ENCODE measurements at places on chromosomes 2 and 18.

- DNase-seq, result no peak
These were observed 101.9 kb downstream of the CDH20 start for GRCh38 chr18:61435064-61435652.

DNA sequence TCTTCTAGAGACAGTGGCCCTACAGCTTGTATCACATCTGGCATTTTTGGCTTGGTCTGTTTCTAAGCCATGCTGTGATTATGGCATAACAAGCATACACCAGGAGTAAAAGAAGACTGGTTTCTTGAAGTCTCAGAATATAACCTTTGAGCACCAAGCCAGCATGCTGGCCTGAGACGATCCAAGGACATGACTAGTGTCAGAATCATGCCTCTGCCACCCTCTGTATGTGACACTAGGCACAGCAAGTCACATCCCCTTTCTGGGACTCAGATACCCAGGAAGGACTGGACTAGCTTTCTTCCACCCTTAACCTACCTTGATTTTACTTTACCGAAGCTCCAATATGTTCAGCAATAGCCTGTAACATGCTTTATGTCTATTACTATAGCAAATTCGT lies 345.5 kb downstream of the SETBP1 start:
- DNase-seq, result no peak

DNA sequence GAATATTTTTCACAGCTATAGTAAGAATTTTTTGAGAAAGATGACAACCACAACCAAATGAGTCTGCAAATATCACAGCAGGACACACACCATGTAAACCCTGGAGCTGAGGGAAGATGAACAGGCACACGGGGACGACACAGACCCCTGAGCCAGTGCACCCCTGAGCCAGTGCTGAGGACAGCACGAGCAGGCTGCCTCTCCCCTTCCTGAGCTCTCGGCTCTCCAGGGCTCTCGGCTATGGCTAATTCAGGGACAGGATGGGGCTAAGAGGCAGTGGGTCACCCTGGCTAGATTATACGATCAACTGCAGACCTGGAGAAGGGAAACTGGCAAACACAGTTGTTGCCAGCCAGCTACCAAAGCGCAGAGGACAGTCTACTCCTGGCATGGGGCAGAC lies 41.4 kb downstream of the TGFBRAP1 start:
- no peak for DNase-seq

DNA sequence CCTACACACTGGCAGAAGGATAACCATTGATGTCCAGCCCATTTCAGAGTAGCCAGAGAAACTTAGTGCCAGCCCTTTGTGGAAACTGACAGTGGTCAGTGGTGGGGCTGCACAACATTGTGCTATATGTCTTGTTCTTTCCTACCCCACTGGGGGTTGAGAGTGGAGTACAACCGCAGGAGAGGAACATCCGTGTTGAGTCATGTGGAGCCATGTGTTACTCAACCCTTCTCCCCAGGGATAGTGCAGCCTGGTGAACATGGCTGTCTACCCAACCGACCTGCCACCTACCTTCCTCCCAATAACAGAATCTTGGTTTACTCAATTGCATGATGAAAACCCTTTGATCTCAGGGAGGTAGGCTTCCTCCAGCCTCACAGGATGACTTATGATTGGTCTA lies 65.3 kb upstream of the MAPK4 start:
- no peak for DNase-seq

- DNase-seq, result no peak
These were observed 659.3 kb downstream of the ERBB4 start for GRCh38 chr2:211879323-211879722.

GRCh38 chr18:76102156-76102555 lies 392.9 kb downstream of the ZNF516 start:
- no peak for DNase-seq

DNA sequence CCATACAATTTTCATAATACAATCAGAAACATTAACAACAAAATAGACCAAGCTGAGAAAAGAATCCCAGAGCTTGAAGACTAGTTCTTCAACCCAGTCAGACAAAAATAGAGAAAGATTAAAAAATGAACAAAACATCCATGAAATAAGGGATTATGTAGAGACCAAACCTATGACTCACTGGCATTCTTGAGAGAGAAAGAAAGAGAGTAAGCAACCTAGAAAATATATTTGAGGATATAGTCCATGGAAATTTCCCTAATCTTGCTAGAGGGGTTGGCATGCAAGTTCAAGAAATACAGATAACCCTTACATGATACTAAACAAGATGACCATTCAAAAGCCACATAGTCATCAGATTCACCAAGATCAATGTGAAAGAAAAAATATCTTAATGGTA lies 281.7 kb downstream of the CCDC85A start:
- no peak for DNase-seq

- DNase-seq, result no peak
These were observed 58.2 kb downstream of the ANKMY1 start for GRCh38 chr2:240499309-240500301.

DNA sequence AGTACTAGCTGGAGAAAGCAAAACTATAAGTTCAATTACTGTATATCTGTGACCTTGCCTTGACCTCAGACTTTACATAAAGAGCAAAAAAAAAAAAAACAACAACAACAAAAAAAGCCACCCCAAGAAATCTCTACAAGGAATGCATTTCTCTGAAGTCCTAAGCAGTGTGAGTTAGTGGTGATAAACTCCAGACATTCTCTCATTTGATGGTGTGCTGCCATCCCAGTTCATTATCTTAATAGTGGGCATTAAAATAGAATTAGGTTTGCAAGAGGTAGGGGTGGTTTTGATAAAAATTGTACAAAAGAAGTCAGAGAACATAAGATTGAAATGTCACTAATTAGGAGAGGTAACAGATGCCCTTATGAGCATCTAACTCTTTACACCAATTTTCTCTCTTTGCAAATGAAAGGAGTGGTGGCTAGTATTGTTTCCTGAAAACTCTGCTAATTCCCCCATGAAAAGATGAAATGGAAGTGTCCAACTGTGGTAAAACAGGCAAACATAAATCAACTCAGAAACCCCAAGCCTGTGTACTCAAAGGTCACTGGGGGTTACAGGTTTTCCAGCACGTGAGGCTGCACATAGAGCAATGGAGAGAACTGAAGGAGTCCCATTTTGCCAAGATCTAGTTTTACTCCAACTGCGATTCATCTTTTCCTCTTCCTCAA lies 131.9 kb downstream of the MEIS1 start:
- no peak for DNase-seq

DNA sequence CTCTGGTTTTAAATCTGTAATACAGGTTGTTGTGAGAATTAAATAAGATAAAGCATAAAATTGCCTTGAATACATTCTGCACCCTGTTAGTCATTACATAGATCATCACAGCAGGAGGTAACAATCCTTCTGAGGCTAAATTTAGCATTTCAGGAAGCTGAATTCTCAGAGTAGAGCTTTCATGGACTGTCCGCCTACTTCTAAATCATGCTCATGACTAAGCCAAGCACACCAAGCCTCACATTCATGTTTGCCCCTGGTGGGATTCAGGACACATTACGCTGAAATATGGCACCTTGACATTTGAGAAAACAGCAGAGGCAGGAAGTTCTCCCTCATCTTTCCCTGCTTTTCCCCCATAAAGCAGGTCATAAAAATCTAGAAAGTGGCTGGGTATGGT lies 16.6 kb upstream of the PIK3C3 start:
- DNase-seq, result no peak

GRCh38 chr2:107669335-107669734 lies 157.4 kb upstream of the RGPD4 start:
- no peak for DNase-seq

GRCh38 chr18:55400081-55400480 lies 187.9 kb downstream of the TCF4 start:
- no peak for DNase-seq

DNA sequence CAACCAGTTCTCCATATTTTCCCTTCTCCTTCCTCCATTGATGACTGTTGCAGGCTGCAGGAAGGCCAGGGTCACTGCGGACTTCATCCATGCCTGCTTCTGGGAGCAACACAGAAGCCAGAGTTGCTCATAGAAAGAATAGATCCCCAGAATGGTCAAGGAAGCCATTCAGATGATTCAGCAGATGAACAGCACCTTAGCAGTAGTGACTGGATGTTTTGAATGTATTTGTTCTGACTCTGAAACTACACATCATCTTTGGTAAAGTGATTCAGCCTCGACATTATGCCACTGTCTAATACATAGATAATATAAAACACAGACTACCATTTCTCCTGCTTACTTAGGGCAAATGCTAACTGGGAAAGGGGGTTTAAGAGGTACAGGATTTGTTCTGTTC lies 411.6 kb downstream of the RND3 start:
- no peak for DNase-seq

GRCh38 chr2:113200236-113200635 lies 26.5 kb downstream of the PSD4 start:
- DNase-seq, result no peak

GRCh38 chr2:241095594-241096290 lies 6.3 kb downstream of the MTERF4 start:
- DNase-seq, result peak; percentile 65

- no peak for DNase-seq
These were observed 38.9 kb upstream of the TRIM43 start for GRCh38 chr2:95552911-95553310.

DNA sequence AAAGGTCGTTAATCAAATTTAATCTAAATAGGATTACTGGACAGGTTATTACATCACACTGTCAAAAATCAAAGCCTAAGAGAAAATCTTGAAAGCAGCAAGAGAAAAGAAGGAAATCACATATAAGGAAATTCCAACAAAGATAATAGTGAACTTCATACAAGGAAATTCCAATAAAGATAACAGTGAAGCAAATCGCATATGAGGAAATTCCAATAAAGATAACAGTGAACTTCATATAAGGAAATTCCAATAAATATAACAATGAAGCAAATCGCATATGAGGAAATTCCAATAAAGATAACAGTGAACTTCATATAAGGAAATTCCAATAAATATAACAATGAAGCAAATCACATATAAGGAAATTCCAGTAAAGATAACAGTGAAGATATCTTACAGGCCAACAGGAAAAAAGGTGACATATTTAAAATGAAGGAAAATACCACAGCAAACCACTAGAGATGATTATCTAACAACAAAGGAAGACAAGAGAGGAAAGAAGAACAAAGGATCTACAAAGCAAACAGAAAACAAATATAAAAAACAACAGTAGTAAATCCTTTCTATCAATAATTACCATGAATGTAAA lies 787.7 kb downstream of the CCDC85A start:
- no peak for DNase-seq

- DNase-seq, result no peak
These were observed 35.6 kb downstream of the TWIST2 start for GRCh38 chr2:238883421-238883901.

GRCh38 chr2:36197181-36197971 lies 158.2 kb upstream of the CRIM1 start:
- DNase-seq, result no peak

DNA sequence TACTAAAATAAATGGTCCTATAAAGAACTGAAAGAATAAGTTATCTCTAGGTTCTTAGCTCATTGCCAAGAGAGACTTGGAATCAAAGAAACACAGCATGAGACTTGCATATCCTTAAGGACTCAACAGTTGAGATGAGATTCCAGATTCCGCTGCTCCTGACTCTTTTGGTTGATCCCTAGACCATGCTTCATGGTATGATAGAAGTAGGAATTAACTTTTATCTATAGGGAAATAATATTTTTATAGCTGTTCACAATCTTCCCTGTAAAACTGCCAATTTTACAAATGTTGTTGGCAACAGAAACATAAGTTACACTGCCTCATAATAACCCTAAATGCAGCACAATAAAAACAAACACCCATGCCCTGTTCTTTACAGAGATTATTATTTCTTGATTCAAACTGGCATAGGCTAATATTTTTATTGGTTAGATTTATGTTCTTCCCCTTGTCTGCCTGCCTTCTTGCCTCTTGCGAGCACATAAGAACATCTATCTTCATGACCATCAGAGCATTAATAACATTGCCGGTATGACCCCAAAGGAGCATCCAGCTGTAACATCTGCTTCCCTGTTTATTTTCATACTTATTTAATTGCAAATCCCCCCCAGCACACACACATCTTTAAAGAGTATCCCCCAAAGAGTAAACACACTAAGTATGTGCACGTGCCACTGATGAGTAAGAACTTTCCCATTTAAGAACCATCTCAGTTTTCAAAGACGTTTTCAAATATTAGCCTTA lies 735.7 kb upstream of the SLC8A1 start:
- DNase-seq, result no peak

- DNase-seq, result no peak
These were observed 107.0 kb downstream of the ACTR3 start for GRCh38 chr2:113996671-113997594.

GRCh38 chr2:196464311-196464710 lies 175.2 kb upstream of the CCDC150 start:
- DNase-seq, result no peak

DNA sequence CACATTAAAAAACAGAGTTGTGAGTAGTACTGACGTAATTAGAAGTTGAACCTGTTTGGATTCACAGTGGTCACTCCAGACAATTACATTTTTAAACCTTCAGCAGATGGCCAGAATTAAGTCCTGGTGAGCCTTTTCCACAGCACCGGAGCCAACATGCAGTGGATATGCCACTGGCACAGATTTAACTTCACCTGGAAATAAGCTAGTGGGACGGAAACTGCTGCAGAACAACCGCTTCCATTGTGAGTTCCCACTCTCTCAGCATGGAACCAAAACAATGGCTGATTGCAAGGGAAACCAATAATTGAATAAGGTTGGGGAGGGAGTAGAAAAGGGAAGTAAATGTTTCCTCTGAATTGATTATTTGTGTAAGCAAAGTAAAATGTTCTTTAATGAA lies 515.1 kb downstream of the STK39 start:
- no peak for DNase-seq

- DNase-seq, result no peak
These were observed 788 bp downstream of the USP14 start for GRCh38 chr18:159037-159652.

GRCh38 chr2:155209696-155210450 lies 511.4 kb downstream of the KCNJ3 start:
- no peak for DNase-seq

DNA sequence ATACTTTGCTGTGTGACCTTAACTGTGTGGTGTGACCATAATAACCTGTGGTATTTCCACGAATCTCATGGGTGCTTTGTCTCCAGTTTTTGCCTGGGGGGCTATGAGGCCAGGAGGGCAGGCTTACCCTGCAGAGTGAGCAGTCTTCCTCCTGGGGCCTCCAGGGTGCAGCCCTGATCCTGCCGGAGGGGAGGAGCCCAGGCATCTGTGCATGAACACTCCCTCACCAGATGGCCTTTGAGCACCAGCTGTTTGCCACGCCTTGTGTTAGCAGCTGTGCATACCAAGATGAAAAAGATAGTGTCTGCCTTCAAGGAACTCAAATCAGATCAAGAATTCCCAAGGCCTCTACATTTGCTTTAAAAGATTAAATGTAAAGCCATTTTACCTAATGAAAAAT lies 75.0 kb upstream of the RBM44 start:
- DNase-seq, result no peak
